Upper lobe of left lung (tissue), 6 donors: ENCODE measurements at places on chromosomes 6 and 20. TPM values are rescaled to one million over a fixed set of nuclear protein-coding genes. Genes with fewer than 3 reads are reported as not detected.

DNA sequence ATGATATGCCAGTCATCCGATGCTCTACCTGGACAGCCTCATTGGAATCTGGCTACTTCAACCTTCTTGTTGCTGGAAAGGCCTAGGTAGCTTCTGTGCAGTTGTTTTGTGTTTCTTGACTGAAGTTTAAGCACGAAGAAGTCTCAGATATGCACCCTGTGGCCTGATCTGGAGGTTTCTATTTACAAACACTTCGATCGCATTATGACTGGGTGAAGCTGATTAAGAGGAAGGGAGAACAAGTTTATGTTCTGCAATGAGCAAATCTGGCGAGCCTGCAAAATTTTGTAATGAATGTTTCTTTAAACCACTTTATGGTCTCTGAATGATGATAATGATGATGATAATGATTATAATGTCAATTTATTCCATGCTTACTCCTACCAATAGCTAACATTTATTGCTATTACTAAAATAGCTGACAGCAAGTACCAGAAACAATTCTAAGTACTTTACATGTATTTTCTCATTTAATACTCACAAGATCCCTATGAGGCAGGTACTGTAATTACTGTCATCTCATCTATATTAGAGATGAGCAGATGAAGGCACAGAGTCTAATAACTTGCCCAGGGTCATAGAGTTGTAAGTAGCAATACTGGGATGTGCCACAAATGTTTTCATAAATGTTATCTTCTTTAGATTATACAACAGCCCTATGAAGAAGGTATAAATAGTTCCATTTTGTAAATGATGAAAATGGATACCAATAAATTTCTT is 126.1 kb upstream of the UST start:
- H3K36me3 ChIP-seq = no peaks in the 10 kb centered on the region
- no peaks in the 10 kb centered on the region for H3K27me3 ChIP-seq
- peaks cover 3% of the 10 kb centered on the region for H3K4me1 ChIP-seq
- no peak for DNase-seq
- no peak overlapping the region for H3K27ac ChIP-seq
- no peak overlapping the region for H3K4me3 ChIP-seq

DNA sequence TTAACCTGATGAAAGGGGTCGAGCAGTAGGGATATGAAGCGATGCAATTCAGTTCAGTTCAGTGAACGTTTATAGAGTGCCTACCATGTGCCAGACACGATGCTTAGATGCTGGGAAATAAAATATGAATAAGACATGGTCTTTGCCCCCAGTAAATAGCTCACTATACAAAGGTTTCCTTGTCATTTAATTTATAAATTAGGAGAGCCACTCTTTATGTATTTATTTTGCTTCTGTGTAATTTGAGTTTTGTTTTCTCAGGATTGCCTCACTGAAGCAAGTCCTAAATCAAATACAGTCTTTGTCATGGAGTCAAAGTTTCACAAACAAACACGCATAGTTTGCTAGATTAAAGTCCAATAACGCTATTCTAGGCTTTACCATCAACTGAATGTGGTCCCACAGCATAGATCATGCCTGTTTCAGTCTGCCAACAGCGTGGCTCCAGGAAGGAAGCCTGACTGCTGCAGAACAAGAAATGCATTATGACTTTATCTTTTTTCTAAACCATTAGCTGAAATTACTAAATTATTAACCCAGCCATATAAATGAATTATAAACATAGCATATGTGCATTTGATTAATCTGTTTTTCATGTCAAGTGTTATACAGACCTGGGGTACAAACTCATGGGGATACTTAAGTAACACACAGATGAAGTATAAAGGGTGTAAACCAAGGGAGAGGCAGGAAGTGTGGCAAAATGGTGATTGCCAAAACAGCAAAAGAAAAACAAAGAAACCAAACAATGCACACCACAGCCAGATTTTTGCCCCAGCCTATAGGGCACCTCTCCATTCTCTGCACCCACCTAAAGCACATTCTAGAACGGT is 29.8 kb upstream of the CCN2 start:
- H3K27ac ChIP-seq = no peak overlapping the region
- H3K4me1 ChIP-seq = no peaks in the 10 kb centered on the region
- H3K36me3 ChIP-seq = no peaks in the 10 kb centered on the region
- no peak overlapping the region for H3K4me3 ChIP-seq
- H3K27me3 ChIP-seq = no peaks in the 10 kb centered on the region

DNA sequence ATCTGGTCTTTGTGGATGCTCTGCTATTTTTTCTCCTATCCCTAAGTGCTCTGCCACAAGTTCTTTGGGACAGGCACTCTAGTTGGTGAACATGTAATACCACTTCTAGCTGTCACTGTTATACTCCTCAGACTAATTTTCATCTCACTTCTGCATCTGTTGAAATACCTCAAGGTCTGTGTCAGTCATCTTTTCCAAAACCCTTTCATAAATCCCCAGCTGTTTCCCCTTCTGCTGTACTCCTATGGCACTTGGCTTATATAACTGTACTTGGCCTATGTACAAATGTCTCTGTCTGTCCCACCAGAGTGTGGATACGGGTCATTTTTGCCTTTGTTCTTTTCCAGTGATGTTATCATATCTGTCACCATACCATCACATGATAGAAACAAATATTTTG is 124.2 kb downstream of the FHL5 start:
- no peaks in the 10 kb centered on the region for H3K27me3 ChIP-seq
- H3K36me3 ChIP-seq = no peaks in the 10 kb centered on the region
- no peak overlapping the region for H3K27ac ChIP-seq
- H3K4me1 ChIP-seq = no peaks in the 10 kb centered on the region

GRCh38 chr6:82246370-82246769 is 1.2 kb downstream of the IBTK start:
- H3K27ac ChIP-seq = peak overlapping the region; percentile 98
- H3K27me3 ChIP-seq = no peaks in the 10 kb centered on the region
- DNase-seq = no peak
- peak overlapping the region; percentile 96 for H3K4me3 ChIP-seq
- peaks cover 3% of the 10 kb centered on the region for H3K36me3 ChIP-seq

DNA sequence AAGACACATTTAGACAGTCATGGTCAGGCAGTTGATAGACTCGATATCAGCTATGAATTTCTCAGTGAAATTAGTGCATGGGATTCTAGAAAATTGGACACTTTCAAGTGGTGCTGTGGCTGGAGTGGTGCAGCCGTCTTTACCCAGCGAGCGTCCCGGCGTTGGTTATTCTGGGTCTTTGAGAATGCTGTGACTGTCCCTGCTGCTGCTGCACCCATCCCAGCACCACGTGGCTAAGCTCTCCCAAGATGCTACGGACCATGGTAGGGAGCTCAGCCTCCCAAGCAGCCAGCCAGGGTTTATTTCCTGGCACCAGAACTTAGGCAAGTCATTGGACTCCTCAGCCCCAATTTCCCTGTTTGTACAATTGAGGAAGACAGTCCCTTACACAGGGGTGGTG is 147.2 kb upstream of the RPS6KA2 start:
- no peaks in the 10 kb centered on the region for H3K4me1 ChIP-seq
- no peaks in the 10 kb centered on the region for H3K27me3 ChIP-seq
- no peak overlapping the region for H3K27ac ChIP-seq
- H3K36me3 ChIP-seq = no peaks in the 10 kb centered on the region
- H3K4me3 ChIP-seq = no peak overlapping the region

GRCh38 chr20:38151455-38151854 is 13.6 kb downstream of the TGM2 start:
- H3K27me3 ChIP-seq = no peaks in the 10 kb centered on the region
- DNase-seq = no peak
- H3K36me3 ChIP-seq = peaks cover 14% of the 10 kb centered on the region
- peak overlapping the region; percentile 90 for H3K27ac ChIP-seq
- no peak overlapping the region for H3K4me3 ChIP-seq

GRCh38 chr20:32819992-32820697 is 391 bp downstream of the MAPRE1 start:
- H3K27me3 ChIP-seq = no peaks in the 10 kb centered on the region
- H3K36me3 ChIP-seq = no peaks in the 10 kb centered on the region
- H3K27ac ChIP-seq = peak overlapping the region; percentile 96
- DNase-seq = peak; percentile 95

GRCh38 chr20:45105317-45105716 is 4.4 kb upstream of the KCNS1 start:
- no peaks in the 10 kb centered on the region for H3K36me3 ChIP-seq
- no peak overlapping the region for H3K27ac ChIP-seq
- no peak overlapping the region for H3K4me3 ChIP-seq
- peaks cover 4% of the 10 kb centered on the region for H3K4me1 ChIP-seq
- no peak for DNase-seq
- H3K27me3 ChIP-seq = no peaks in the 10 kb centered on the region

DNA sequence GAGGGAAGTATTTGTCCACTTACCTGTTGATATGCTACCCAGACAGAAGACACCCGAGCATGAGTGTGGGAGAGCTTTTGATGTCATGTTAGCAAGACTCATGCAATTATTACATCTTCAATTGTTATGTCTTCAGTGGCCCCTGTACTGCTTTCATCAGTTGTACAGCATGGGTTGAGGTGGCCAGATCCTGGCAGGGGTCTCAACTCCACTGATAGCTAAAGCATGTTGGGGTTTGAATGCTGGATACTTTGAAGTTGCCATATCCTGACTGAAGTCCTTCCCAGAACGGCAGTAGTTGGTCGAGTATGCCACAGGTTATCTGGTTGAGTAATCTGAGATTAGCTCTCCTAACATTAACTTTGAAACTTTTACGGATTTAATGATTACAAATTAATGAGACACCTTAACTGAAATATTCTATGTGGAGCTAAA is 46.7 kb downstream of the LRRN4 start:
- peak overlapping the region; percentile 94 for H3K4me3 ChIP-seq
- peak; percentile 24 for DNase-seq
- no peak overlapping the region for H3K27ac ChIP-seq
- peaks cover 23% of the 10 kb centered on the region for H3K4me1 ChIP-seq
- no peaks in the 10 kb centered on the region for H3K27me3 ChIP-seq

GRCh38 chr20:61935926-61936700 is 129.6 kb downstream of the TAF4 start:
- no peaks in the 10 kb centered on the region for H3K27me3 ChIP-seq
- no peaks in the 10 kb centered on the region for H3K36me3 ChIP-seq
- no peak overlapping the region for H3K27ac ChIP-seq
- H3K4me1 ChIP-seq = no peaks in the 10 kb centered on the region
- H3K4me3 ChIP-seq = no peak overlapping the region

- no peaks in the 10 kb centered on the region for H3K27me3 ChIP-seq
- H3K4me3 ChIP-seq = no peak overlapping the region
- no peaks in the 10 kb centered on the region for H3K36me3 ChIP-seq
- H3K4me1 ChIP-seq = no peaks in the 10 kb centered on the region
Observed at GRCh38 chr20:13166011-13166410, 55.1 kb upstream of the ISM1 start.

- no peaks in the 10 kb centered on the region for H3K27me3 ChIP-seq
- H3K4me1 ChIP-seq = no peaks in the 10 kb centered on the region
- no peak for DNase-seq
- H3K4me3 ChIP-seq = no peak overlapping the region
- no peaks in the 10 kb centered on the region for H3K36me3 ChIP-seq
- H3K27ac ChIP-seq = no peak overlapping the region
Observed at GRCh38 chr6:23735151-23735550, 390.9 kb upstream of the NRSN1 start.

DNA sequence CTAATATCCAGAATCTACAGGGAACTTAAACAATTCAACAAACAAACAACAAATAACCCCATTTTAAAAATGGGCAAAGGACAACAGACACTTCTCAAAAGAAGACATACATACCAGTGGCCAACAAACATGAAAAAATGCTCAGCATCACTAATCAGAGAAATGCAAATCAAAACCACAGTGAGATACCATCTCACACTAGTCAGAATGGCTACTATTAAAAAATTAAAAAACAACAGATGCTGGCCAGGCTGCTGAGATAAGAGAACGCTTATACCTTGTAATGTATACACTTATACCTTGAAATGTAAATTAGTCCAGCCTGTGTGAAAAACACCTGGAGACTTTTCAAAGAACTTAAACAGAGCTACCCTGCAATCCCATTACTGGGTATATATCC is 166.8 kb downstream of the IBTK start:
- no peaks in the 10 kb centered on the region for H3K4me1 ChIP-seq
- no peaks in the 10 kb centered on the region for H3K27me3 ChIP-seq

The TREM1 gene
- total RNA-seq = 114 TPM

The NEURL2 gene
- total RNA-seq = 31.4 TPM

The CD109 gene
- 4.2 TPM for total RNA-seq

The GRM1 gene
- total RNA-seq = not detected
